ENCODE measurements at places on chromosomes 7 and 10. TPM values are rescaled to one million over a fixed set of nuclear protein-coding genes. Genes with fewer than 3 reads are reported as not detected.
A peak's percentile ranks its signal among the peaks of the same experiment; 100 is the strongest.

Gene HIBADH
- total RNA-seq, result 6.1 TPM

GRCh38 chr7:132516042-132516840, 60.0 kb downstream of the PLXNA4 start:
- H3K27ac ChIP-seq, result no peak overlapping the region
- H3K27me3 ChIP-seq, result peaks cover 2% of the 10 kb centered on the region
- no peak for DNase-seq
- no peaks in the 10 kb centered on the region for H3K36me3 ChIP-seq

GRCh38 chr7:30908681-30909080, 3.0 kb upstream of the AQP1 start:
- H3K27me3 ChIP-seq, result no peaks in the 10 kb centered on the region
- H3K36me3 ChIP-seq, result no peaks in the 10 kb centered on the region
- no peak for DNase-seq
- H3K27ac ChIP-seq, result no peak overlapping the region

DNA sequence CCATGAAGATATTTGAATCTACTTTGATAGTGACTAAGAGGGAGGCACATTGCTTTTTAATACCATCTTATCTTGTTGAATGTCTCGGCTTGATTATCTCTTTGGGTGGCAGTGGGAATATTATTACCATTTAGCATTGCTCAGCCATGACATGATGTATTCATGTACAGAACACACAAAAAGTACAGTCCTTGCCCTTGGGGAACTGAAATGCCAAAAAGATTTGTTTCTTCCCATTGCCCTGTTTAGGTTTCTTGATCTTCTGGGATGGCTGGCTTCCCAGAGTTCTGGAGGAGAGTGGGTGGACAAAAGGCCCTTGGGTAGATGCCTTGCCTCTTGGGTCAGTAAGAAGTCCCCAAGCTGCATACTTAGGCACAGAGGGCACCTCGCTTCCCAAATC, 23.8 kb downstream of the SUFU start:
- H3K4me3 ChIP-seq, result no peak overlapping the region
- no peaks in the 10 kb centered on the region for H3K4me1 ChIP-seq
- H3K27me3 ChIP-seq, result no peaks in the 10 kb centered on the region
- peaks cover 10% of the 10 kb centered on the region for H3K36me3 ChIP-seq

GRCh38 chr10:10394933-10395658, 622.6 kb upstream of the CELF2 start:
- no peaks in the 10 kb centered on the region for H3K4me1 ChIP-seq
- H3K27me3 ChIP-seq, result peaks cover 1% of the 10 kb centered on the region
- no peak overlapping the region for H3K27ac ChIP-seq
- no peaks in the 10 kb centered on the region for H3K36me3 ChIP-seq
- DNase-seq, result no peak

- H3K27me3 ChIP-seq, result peaks cover 5% of the 10 kb centered on the region
- H3K27ac ChIP-seq, result no peak overlapping the region
- no peaks in the 10 kb centered on the region for H3K36me3 ChIP-seq
- DNase-seq, result no peak
- no peak overlapping the region for H3K4me3 ChIP-seq
Observed at GRCh38 chr7:108603656-108604306, 34.1 kb downstream of the DNAJB9 start.

GRCh38 chr10:71865561-71866041, 14.6 kb upstream of the PSAP start:
- no peaks in the 10 kb centered on the region for H3K36me3 ChIP-seq
- no peak for DNase-seq
- no peaks in the 10 kb centered on the region for H3K27me3 ChIP-seq
- H3K4me3 ChIP-seq, result no peak overlapping the region
- H3K4me1 ChIP-seq, result no peaks in the 10 kb centered on the region

- no peaks in the 10 kb centered on the region for H3K27me3 ChIP-seq
- no peak overlapping the region for H3K4me3 ChIP-seq
- no peaks in the 10 kb centered on the region for H3K36me3 ChIP-seq
- no peaks in the 10 kb centered on the region for H3K4me1 ChIP-seq
Observed at GRCh38 chr7:90413185-90413528, 9.9 kb downstream of the CLDN12 start.

GRCh38 chr10:88881320-88881719, 1.3 kb downstream of the STAMBPL1 start:
- H3K4me1 ChIP-seq, result peaks cover 57% of the 10 kb centered on the region
- no peaks in the 10 kb centered on the region for H3K27me3 ChIP-seq
- H3K27ac ChIP-seq, result peak overlapping the region; percentile 88
- H3K36me3 ChIP-seq, result no peaks in the 10 kb centered on the region
- peak overlapping the region; percentile 96 for H3K4me3 ChIP-seq

GRCh38 chr7:50404392-50404791, 45.8 kb downstream of the FIGNL1 start:
- no peak for DNase-seq
- no peak overlapping the region for H3K27ac ChIP-seq
- H3K4me3 ChIP-seq, result no peak overlapping the region
- peaks cover 51% of the 10 kb centered on the region for H3K36me3 ChIP-seq
- H3K4me1 ChIP-seq, result no peaks in the 10 kb centered on the region
- H3K27me3 ChIP-seq, result no peaks in the 10 kb centered on the region

- no peak overlapping the region for H3K27ac ChIP-seq
- no peaks in the 10 kb centered on the region for H3K36me3 ChIP-seq
- H3K4me1 ChIP-seq, result no peaks in the 10 kb centered on the region
- no peaks in the 10 kb centered on the region for H3K27me3 ChIP-seq
Observed at GRCh38 chr7:156230576-156230975, 410.0 kb upstream of the RNF32 start.

DNA sequence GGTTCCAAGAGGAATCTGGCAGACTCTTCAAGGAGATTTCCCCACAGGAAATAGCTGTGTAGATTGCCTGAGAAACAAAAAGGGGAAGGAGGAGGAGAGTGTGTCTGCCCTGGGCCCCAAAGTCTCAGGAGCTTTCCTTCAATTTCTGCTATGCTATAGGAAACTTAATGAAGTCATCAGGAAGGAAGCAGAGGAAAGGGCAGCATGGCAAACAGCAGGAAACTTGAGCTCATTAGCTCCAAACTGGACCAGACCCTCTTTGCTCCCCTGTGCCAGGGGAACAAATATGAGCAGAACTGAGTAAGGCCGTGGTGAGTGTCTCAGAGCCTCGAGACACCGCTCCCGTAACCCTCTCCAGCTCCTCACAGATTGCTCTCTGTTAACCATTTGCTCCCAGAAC, 4.8 kb upstream of the KCNIP2 start:
- no peaks in the 10 kb centered on the region for H3K27me3 ChIP-seq
- no peak for DNase-seq
- peaks cover 11% of the 10 kb centered on the region for H3K4me1 ChIP-seq
- no peak overlapping the region for H3K27ac ChIP-seq

DNA sequence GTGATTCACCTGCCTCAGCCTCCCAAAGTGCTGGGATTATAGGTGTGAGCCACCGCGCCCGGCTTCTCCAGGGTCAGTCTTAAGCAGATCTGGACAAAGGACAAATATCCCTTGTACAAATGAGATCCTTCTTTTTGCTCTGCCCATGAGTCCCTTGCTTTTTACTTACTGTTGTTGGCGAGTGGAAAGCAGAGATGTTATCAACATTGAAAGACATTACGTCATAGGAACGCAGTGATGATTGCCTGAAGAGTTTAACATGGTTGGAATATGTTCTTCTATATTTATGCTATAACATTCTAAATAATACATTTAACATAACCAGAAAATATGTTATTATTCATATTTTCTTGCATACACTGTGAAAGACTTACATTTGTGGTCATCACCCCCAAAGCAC, 644.3 kb upstream of the LRRN3 start:
- H3K4me1 ChIP-seq, result no peaks in the 10 kb centered on the region
- no peak overlapping the region for H3K4me3 ChIP-seq
- no peaks in the 10 kb centered on the region for H3K36me3 ChIP-seq
- no peak overlapping the region for H3K27ac ChIP-seq
- H3K27me3 ChIP-seq, result no peaks in the 10 kb centered on the region
- DNase-seq, result no peak

DNA sequence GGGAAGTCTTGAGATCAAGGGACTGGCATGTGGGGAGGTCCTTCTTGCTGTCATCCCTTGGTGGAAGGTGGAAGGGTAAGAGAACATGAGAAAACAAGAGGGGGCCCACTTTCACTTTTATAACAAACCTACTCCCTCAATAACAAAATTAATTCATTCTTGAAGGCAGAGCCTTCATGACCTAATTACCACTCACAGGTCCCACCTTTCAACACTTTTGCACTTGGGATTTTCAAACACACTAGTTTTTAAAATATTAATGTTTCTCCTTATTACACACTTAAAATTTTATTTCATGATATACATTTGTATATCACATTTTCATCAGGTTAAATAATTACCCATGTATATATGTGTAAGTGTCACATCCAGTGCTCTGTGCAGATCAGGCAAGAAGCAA, 2.0 kb downstream of the ST7 start:
- DNase-seq, result no peak
- H3K27ac ChIP-seq, result peak overlapping the region; percentile 9
- peaks cover 32% of the 10 kb centered on the region for H3K4me1 ChIP-seq
- H3K4me3 ChIP-seq, result peak overlapping the region; percentile 93
- no peaks in the 10 kb centered on the region for H3K36me3 ChIP-seq

DNA sequence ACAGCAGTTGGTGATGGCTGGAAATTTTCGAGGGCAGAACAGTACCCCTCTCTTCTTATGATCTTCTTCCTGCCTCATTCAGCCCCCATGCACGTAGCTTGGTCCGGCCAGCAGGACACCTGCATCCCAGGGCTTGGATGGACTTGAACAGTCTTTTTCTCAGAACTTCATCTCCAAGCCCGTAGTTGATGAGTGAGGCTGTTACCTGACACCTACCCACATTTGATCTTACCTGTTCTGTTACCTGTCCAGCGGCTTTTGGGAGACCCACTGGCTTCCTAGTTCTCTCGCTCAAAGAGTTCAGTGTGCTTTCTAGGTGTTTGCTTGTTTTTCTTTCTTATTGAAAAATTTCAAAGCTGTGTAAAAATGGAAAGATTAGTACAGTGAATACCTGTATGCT, 212.2 kb downstream of the CUX1 start:
- H3K27me3 ChIP-seq, result no peaks in the 10 kb centered on the region
- no peaks in the 10 kb centered on the region for H3K4me1 ChIP-seq
- no peak overlapping the region for H3K4me3 ChIP-seq
- DNase-seq, result no peak

DNA sequence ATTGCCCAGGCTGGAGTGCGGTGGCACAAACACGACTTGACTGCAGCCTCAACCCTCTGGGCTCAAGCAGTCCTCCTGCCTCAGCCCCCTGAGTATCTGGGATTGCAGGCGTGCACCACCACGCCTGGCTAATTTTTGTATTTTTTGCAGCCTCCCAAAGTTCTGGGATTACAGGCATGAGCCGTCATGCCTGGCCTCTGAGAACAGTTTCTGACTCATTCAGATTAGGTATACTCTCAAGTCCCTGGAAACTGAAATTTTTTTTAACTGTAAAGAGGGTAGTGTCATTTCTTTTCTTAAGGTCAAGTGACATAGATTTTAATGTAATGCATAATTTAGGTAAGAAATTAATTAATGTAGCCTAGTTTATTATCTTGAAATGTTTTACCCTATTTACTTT, 104.7 kb downstream of the SEPTIN7 start:
- no peaks in the 10 kb centered on the region for H3K27me3 ChIP-seq
- H3K36me3 ChIP-seq, result peaks cover 27% of the 10 kb centered on the region
- no peak overlapping the region for H3K27ac ChIP-seq
- DNase-seq, result no peak
- H3K4me1 ChIP-seq, result no peaks in the 10 kb centered on the region

GRCh38 chr10:5620223-5620721, 46.1 kb downstream of the ASB13 start:
- H3K27ac ChIP-seq, result no peak overlapping the region
- no peaks in the 10 kb centered on the region for H3K36me3 ChIP-seq
- H3K27me3 ChIP-seq, result no peaks in the 10 kb centered on the region
- peaks cover 6% of the 10 kb centered on the region for H3K4me1 ChIP-seq
- no peak for DNase-seq

GRCh38 chr7:135383525-135384175, 126.3 kb downstream of the CNOT4 start:
- H3K27me3 ChIP-seq, result no peaks in the 10 kb centered on the region
- no peak overlapping the region for H3K4me3 ChIP-seq
- no peak overlapping the region for H3K27ac ChIP-seq
- DNase-seq, result no peak
- peaks cover 3% of the 10 kb centered on the region for H3K36me3 ChIP-seq

GRCh38 chr7:142488036-142488633, 230.3 kb upstream of the PRSS58 start:
- no peaks in the 10 kb centered on the region for H3K27me3 ChIP-seq
- no peaks in the 10 kb centered on the region for H3K36me3 ChIP-seq
- no peak overlapping the region for H3K27ac ChIP-seq
- no peak for DNase-seq
- no peak overlapping the region for H3K4me3 ChIP-seq

All from CD4-positive, CD25-positive, alpha-beta regulatory T cell (primary cell).